Neural crest cell (in vitro differentiated cells): ENCODE measurements at places on chromosomes 16 and 17. TPM values are rescaled to one million over a fixed set of nuclear protein-coding genes. Genes with fewer than 3 reads are reported as not detected.

Gene NPB
- total RNA-seq, result 0.93 and 1.1 TPM in 2 replicates

Gene CHMP6
- 32.7 and 33.2 TPM in 2 replicates for total RNA-seq

Gene ABCA3
- total RNA-seq, result 19.6 TPM in 2 replicates

Gene BMERB1
- total RNA-seq, result 43.6 and 45.1 TPM in 2 replicates

Gene ABCA6
- total RNA-seq, result 0.16 TPM in 1 of 2 replicates, not detected in the other

Gene GGT6
- total RNA-seq, result not detected in 2 replicates

Gene NPIPB12
- 55.9 and 57.0 TPM in 2 replicates for total RNA-seq

Gene UTS2R
- not detected in 2 replicates for total RNA-seq

Gene RGS11
- total RNA-seq, result 1.9 and 2.8 TPM in 2 replicates

Gene ITGB4
- 0.64 and 1.4 TPM in 2 replicates for total RNA-seq
